RKO (cell line): ENCODE measurements at places on chromosomes 3 and 15.

- no peak for DNase-seq
These were observed at the start of gene GPR176 for GRCh38 chr15:39919748-39920509. Gene GPR176 (minus strand): TSS chr15:39920266. CDS start chr15:39920026, 240 bp downstream.

- no peak for DNase-seq
These were observed 12.4 kb downstream of the KLF13 start for GRCh38 chr15:31338879-31339557.

DNA sequence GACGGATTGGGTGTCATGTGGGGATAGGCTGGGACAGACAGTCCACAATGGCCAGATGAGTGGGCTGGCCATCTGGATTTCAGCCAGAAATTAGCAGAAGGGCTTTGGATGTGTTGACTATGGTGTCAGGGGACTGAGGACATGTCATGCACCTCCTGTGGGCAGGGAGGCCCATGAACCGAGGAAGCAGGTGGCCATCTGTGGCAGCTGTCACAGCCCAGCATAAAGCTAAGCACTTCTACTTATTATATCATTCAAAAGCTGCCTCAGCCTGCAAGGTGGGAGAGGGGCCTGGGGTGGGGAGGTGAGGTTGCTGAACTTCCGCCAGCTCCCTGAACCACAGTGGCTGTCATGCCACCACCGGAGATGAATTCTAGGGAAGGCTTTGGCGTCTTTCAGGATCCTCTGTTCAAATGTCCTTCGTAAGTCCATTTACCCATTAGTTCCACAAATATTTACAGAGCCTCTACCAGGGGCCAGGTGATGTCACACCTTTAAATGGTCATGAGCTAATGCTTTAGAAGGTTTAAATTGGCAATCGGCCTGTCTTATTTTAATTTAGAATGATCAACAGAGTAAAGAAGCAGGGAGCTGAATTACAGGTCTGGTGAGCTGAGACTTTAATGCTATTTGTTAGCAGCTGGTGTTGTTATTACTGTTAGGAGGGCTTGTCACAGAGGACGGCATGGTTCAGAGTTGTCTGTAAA is 23.6 kb upstream of the CAV3 start:
- no peak for DNase-seq

DNA sequence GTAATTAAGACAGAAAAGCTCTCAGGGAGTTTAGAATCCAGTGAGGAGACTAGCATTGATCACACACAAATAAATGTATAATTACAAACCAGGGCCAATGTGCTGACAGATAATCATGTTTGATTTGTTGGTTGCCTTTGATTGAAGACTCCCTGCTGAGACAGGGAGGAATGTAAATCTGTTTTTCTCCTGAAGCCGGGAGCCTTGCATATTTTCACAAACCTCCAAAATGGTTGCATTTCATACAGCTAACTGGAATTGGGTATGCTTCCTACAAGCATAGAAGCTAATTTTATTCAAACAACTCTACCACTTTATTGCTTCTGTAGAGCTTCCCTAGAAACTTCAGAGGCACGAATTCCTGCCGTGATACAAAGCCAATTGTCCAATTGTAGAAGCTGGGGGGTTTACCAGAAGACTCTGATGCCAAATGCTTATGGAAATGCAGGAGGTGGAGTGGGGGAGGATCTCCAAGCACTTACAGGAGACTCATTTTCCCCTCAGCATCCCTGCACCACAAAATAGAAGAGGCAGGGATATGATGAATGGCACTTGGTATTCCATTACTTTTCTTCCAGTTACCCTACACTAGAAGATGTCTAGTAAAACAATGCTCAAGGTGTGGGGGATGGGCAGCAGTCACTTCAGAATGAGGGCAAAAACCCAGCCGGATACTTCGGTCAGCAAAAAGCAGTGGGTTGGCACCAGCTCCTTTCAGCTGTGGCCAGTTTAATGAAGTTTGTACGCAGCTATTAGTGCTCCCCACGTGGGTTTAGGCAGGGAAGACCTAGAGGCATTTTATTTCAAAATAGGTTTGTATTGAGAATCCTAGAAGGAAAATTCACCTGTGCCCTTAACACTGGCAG is 11.4 kb upstream of the MEX3B start:
- DNase-seq, result no peak
